SJSA1 (cell line): ENCODE measurements at places on chromosomes 16 and 17. TPM values are rescaled to one million over a fixed set of nuclear protein-coding genes. Genes with fewer than 3 reads are reported as not detected.

SULT1A1 gene
- total RNA-seq = 0.79 TPM in 1 of 2 replicates, not detected in the other

TTYH2 gene
- total RNA-seq = 0.06 and 0.50 TPM in 2 replicates

BAIAP2 gene
- 37.6 and 59.5 TPM in 2 replicates for total RNA-seq

ANKRD40CL gene
- not detected in 2 replicates for total RNA-seq

KRT28 gene
- not detected in 2 replicates for total RNA-seq

ZNF598 gene
- 13.5 and 20.4 TPM in 2 replicates for total RNA-seq

CDH3 gene
- total RNA-seq = 0.34 and 4.9 TPM in 2 replicates

KRT20 gene
- not detected in 2 replicates for total RNA-seq

CPHXL2 gene
- total RNA-seq = not detected in 2 replicates

SCNN1G gene
- total RNA-seq = not detected in 2 replicates

SPATA32 gene
- not detected in 2 replicates for total RNA-seq

HLF gene
- total RNA-seq = 0.08 TPM in 1 of 2 replicates, not detected in the other

NOL11 gene
- total RNA-seq = 71.9 and 93.7 TPM in 2 replicates

TNFSF13 gene
- total RNA-seq = 0.56 and 1.3 TPM in 2 replicates
